NCI-H460 (cell line): ENCODE measurements at places on chromosomes 11 and 22.

DNA sequence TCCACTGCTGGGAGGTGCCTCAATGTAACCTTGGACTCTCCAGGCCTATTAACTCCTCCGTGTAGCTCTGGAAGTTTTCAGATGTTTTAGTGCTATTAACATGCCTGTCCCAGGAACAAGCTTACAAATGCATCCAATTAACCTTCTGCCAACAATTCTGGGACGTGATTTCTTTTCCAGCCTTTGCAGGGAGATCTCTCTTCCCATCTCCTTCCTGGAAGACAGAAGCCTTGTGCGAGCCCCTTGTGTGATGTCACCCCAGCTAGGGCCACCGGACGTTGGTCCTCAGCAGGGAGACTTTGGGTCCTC, 47.7 kb upstream of the SYT7 start:
- no peak for DNase-seq

- DNase-seq: no peak
These were observed 17.7 kb downstream of the RBFOX2 start for GRCh38 chr22:36010882-36011281.

DNA sequence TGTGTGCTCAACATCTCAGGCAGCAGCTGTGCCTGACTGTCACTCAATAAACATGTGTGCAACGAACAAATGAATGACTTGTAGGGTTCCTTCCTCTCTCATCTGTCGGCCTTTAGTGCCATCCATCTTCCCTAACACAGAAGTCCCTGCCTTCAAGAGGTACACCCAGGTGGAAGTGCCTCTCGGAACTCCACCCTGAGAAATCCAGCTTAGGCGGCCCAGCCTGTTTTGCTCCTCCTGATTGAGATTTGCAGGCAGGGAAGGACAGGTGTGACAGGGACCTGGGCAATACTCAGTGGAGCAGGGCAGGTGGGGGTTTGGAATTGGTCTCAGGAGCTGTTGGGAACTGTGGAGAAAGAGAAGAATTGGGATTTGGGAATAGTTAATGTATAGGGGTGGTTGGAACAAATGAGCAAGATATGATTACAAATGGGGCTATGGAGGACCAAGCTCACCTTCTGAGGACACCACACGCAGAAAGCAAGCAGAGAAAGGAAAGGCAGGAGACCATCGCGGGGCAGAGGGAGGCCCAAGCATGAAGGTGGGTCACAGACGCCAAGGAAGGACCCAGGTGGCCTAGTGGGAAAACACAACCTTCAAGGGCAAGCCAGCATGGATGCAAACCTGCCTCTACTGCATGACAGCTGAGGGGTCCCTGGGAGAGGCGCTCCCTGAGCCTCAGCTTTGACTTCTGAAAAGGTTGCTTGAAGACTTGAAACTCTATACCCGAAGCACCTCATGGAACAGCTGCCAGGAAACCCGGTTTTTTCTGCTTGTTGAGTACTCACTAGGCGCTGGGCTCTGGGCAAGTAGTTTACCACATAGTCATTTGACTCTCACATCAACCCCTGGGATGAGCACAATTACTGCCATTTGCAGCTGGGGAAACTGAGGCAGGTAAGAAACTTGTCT, 40.9 kb upstream of the ANO1 start:
- DNase-seq: no peak

- no peak for DNase-seq
These were observed 13.6 kb downstream of the GATD1 start for GRCh38 chr11:763549-764321.
